ENCODE measurements at places on chromosomes 7 and 10.

DNA sequence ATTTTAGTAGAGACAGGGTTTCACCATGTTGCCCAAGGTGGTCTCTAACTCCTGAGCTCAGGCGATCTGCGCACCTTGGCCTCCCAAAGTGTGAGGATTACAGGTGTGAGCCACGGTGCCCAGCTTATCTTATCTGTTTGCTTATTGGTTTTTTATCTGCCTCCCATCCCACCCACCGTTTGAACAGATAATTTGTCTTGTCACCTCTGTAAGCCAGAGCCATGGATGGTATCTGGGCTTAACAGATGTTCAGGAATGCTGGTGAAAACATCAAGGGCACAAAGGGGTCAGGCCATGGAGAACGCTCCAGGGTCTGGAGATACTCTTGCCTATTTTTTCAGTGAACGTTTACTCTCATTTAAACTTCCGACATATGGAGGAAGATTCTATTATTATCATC lies 12.0 kb upstream of the NDST2 start:
- DNase-seq: no peak

DNA sequence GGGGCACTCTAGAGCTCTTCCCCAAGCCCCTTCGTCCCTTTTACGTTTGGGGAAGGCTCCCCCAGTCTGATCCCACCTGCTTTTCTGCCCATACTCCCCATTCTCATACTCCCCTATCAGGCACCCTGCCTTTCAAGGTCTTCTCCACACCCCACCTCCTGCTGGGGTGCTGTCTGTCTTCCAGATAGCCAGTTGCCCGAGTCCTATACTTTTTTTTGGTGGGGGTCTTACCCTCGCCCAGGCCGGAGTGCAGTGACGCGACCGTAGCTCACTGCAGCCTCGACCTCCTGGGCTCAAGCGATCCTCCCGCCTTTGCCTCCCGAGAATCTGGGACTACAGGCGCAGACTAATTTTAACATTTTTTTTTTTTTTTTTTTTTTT lies 775 bp upstream of the ABHD11 start:
- DNase-seq: no peak

DNA sequence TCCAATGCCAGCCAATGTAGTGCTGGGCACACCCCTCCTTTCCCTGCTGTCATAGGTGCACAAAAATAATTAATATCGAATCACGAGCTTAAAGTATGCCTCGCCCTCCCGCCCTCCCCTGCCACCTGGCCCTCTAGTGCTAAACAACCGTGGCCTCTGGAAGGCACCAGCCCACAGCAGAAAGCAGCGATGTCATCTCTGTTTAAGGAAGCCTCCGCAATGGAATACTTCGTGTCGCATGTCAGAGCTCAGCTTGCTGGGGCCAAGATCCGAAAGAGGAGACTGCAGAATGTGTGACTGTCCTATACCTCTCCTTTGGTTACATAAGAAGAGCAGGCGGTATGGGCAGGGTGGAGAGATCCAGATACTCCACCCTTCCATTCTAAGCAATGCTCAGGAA lies 71.5 kb downstream of the RHOBTB1 start:
- no peak for DNase-seq

DNA sequence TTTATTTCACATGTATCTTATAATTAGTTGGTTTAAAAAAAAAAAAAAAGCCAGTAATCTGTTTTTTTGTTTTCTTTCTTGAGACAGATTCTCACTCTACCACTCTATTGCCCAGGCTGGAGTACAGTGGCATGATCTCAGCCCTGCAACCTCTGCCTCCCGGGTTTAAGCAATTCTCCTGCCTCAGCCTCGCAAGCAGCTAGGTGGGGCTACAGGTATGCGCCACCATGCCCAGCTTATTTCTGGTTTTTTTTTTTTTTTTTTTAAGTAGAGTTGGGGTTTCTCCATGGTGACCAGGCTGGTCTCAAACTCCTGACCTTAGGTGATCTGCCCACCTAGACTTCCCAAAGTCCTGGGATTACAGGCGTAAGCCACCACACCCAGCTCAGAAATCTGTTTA lies 34.1 kb upstream of the CAPZA2 start:
- no peak for DNase-seq

GRCh38 chr10:71090801-71091200 lies 121.6 kb upstream of the UNC5B start:
- no peak for DNase-seq

DNA sequence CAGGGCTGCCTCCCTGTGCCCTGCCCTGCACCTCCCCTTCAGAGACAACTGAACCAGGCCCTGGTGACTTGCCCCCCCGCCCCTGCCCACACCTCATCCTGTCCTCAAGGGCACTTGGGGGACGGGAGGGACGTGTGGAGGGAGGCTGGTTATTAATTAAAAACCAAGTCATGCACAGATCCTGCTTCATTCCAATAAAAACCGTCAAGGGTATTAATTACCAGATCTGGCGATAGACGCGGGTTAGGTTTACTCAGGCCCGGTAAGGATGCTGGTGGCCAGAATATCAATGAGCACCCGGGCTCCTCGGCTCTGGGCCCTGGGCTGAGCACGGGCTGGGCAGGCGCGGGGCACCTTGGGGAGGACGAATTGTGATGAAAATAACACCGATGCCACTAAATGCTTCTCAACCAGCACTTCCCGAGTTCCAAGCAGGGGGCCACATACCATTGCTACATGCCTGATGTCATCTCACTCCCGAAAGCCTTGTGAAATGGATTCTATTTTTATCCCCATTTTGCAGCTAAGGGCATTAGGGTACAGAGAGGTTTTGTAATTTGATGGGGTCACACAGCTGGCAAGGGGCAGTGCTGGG lies 24.5 kb upstream of the GTF2IRD1 start:
- peak; percentile 83 for DNase-seq

GRCh38 chr10:84990713-84991112 lies 662.3 kb downstream of the CCSER2 start:
- DNase-seq: no peak

DNA sequence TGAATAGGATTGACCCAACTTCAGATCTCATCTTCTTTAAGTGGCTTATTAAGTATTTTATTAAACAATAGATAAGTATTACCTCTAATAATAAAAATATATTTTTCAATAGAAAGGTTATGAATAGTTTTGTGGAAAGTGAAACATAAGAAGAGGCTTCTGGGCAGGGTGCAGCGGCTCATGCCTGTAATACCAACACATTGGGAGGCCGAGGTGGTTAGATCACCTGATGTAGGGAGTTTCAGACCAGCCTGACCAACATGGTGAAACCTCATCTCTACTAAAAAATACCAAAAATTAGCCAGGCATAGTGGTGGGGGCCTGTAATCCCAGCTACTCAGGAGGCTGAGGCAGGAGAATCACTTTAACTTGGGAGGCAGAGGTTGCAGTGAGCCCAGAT lies 26.5 kb downstream of the GPR85 start:
- DNase-seq: no peak

DNA sequence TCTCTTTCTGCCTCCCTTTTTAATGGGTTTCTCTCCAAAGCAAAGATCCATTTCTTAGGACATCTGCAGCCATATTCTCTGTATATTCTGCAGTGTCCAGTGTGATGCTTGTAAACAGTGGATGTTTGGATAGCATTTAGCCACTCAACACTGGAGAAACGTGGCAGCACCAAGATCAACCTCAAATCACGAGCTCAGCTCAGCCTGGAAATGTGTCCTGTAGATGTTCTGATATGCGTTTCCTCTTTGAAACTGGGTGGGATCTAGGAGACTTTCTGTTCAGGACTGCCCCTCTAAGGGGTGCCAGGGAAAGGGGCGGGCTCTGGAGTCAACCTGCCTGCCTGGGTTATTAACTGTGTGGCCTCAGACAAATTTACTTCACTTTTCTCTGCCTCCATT lies 91.2 kb downstream of the NHLRC2 start:
- no peak for DNase-seq

Measured in iris pigment epithelial cell (primary cell).